H54 (cell line): ENCODE measurements at places on chromosomes 2 and 18.

DNA sequence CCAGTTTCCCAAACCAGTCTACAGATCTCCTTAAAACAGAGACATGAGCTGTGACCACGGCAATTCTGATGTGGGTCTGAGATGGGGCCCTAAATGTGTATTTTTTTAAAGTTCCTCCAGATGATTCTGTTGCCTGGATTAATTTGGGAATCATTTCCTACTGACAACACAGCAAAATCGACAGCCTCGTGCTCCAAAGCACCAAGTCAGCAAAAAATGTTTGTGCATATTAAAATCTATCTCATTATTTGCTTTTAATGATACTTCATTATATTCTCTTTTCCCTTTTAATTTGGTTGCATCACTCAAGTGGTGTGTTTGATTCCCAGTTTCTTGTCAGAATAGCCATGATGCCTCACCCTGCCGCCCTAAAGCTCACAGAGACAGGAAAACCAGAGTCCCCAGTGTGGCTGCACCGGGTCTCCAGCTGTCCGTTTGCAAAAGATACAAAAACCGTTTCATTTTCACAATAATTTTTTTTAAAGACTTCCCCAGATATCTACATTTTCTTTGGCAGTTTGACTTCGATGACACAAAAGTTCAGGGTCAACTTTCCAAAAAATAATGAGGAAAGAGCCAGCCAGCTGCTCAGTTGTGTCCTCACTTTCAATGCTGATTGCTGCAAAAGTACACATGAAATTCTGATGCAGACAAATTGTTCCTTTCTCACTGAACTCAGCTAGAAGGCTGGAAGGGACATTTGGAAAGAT lies 443.2 kb upstream of the ID2 start:
- DNase-seq = no peak

DNA sequence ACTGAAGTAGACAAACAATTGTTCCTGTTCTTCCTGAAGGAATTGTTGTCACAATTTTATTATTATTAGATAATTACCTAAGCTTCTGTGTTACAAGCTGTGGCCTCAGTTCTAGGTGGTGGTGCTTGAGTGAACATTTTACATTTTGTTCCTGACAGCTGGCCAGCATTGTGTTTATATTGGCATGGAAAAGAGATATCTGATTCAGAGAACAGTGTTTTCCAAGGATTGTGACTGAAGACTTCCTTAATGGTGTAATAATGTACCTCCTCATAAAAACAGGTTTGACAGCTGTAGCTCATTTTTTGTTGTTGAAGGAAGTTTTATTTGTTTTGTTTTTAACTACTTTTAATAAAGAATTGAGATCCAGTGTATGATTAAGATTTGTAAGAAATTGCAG lies 95.2 kb downstream of the EPB41L5 start:
- DNase-seq = no peak

DNA sequence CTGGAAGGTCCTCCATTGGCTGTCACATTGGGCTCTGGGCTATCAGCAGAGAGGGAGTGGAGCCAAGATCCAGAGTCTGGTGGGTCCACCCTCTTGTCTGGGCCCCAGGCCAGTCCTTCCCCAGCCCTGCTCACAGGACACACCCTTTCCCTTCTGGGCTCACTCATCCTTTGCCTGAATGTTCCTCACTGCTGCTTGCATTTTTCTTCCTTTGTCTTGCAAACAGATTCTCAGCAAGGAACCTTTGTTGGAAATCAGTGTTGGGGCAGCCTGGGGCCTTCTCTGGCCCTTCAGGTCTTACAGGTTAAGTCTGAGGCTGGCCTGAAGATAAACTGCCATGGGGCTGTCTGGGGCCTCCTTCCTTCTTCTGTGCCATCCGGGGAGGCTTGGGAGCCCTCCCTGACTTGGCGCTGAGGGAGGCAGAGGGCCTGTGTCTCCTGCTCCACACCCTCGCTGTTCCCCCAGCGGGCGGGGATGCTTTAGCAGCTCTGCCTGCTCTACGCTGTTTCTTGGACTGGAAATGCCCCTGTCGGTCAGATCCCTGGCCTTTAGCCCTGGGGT lies 11.5 kb upstream of the CELF4 start:
- no peak for DNase-seq

GRCh38 chr2:101307950-101308431 lies 510 bp downstream of the RNF149 start:
- no peak for DNase-seq

GRCh38 chr18:54675076-54675475 lies 84.0 kb downstream of the DYNAP start:
- DNase-seq = no peak

GRCh38 chr2:217382794-217383193 lies 522.9 kb upstream of the TNP1 start:
- DNase-seq = no peak

DNA sequence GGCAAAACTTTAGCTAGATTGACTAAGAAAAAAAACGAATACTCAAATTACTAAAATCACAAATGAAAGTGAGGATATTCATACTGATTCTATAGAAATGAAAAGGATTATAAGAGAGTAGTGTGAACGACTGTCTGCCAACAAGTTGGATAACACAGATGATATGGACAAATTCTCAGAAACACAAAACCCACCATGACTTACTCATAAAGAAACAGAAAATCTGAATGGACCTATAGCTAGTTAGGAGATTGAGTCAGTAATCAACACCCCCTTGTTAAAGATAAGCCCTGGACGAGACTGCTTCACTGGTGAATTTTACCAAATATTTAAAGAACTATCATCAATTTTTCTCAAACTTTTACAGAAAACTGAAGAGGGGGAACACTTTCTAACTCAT lies 108.8 kb upstream of the TMEM200C start:
- DNase-seq = no peak

- no peak for DNase-seq
Observed at GRCh38 chr2:48829036-48829435, 73.5 kb upstream of the LHCGR start.

DNA sequence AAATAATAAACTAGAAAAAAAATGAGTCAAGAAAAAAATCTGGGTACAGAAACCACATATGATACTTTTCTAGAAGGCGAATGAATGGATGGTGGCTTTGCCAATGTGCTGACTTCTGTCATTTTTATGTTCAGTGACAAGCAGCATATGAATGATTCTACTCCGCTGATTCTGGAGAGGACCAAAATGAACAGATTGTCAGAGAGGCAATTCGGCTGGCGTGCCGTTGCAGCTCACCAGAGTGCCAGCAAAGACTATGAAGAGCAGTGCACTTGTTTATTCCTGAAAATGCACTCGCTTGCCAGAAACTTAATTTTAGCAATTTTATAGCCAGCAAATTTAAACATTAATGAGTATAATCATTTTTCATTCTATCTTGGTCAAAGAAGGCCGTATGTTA lies 105.9 kb upstream of the NYAP2 start:
- no peak for DNase-seq

- no peak for DNase-seq
Observed at GRCh38 chr2:196293751-196294515, 122.6 kb upstream of the STK17B start.

GRCh38 chr18:71529703-71530303 lies 1014.3 kb downstream of the CBLN2 start:
- DNase-seq = no peak

DNA sequence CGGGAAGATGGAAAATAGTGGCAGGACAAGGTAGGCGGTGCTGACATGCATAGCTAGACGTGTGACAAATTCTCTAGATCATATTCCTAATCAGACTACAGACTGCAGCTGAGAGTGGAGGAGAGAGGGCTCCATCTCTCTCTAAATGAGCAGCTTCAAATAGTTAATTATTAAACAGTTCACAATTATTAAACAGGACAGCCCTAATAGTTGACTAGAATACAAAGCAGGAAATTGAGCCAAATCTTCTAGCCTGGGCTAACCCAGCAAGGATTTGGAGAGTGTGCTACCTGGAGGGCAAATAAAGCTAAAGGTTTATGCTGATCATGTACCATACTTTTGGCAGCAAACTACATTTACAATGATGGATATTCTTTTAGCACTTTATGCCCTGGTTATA lies 54.4 kb upstream of the CWC22 start:
- no peak for DNase-seq
